ENCODE measurements at places on chromosomes 3 and 15.

DNA sequence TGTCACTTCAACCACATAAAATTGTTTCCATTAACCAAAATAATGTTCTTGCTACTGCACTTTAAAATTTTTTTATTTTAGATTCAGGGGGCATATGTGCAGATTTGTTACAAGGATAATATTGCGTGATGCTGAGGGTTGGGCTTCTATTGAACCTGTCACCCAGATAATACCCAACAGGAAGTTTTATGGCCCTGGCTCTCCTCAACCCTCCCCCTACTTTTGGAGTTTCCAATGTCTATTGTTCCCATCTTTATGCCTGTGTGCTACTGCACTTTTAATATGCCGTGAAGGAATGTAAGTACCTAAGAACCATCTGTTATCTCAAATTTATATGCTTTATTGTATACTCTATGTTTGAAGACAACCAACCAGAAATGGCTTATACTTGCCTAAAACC is 42.0 kb upstream of the IMPG2 start:
- no peak for DNase-seq

- DNase-seq: no peak
Observed at GRCh38 chr15:32956006-32956405, 238.2 kb downstream of the GREM1 start.

GRCh38 chr3:31880482-31881078 is 100.5 kb downstream of the OSBPL10 start:
- DNase-seq: no peak

DNA sequence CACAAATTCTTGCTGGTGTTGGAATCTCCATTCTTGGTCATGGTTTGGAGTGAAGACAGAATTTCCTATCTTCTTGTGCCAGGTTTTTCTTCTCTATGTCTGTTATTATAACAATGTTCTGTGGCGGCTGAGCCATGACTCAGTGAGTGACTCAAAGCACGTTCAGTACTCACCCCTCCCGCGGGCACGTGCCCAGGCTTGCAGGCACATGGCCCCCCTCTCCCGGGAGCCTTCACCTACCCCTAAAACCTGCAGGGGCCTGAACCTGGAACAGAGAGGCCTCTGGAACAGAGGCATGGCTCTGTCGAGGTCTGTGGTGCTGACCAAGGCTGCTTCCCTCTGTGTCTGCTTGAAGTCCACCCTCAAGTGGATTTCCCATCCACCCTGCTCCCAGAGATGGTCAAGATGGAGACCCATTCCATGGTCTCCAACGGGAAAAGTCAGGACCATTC is 27.6 kb downstream of the PLXNB1 start:
- no peak for DNase-seq

GRCh38 chr3:181703601-181704420 is 7.9 kb upstream of the SOX2 start:
- no peak for DNase-seq

DNA sequence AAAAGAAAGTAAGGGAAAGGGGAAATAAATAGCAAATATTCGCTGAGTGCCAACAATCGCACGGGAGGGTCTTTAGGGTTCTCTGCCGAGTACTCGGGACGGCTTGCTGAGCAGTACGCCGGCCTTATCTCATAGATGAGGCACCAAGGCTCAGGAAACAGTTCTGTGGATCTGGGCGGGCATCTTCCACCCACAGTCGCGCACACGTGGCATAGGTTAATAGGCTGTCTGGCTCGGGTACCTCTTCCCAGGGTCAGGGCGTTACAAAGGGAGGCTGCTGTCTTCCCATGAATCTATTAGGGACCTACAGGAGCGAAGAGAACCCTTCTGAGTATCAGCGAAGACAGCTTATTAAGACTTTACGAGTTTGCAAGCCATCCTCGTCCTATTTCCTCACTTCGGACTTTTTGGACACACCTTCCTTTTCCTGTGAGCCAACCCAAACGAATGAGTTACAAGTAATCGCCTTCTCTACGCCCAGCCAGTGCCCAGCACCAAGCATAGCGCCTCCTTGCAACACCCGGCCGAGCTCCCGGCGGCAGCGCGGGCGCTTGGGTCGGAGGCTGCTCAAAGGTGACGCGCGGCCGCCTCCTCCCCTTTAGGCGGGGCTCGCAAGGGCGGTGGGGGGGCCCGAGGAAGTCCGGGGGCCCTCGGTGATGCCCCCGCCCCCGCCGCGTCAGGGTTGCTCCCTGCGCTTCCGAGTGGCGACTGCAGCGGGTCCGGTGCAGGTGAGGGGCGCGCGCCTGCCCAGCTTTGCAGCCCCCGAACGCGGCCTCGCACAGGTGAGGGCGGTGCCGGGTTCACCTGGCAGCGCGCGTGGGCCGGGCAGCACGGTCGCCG is at the start of gene MCTP2:
TSS of gene MCTP2 (plus strand) at position 679 of the 840 bp plus-strand sequence. CDS start 66,705 bp downstream, outside the sequence.
- DNase-seq: peak; percentile 86
